ENCODE measurements at places on chromosomes 16 and 17. TPM values are rescaled to one million over a fixed set of nuclear protein-coding genes. Genes with fewer than 3 reads are reported as not detected.

Gene CIITA
- 13.7 TPM for total RNA-seq

Gene TNP2
- total RNA-seq: not detected

Gene CYB5D1
- total RNA-seq: 9.0 TPM

Gene JPH3
- not detected for total RNA-seq

Gene KRTAP4-4
- total RNA-seq: not detected

Gene FBXW10B
- 2.0 TPM for total RNA-seq

Gene TP53TG3F
- not detected for total RNA-seq

Gene FZD2
- 2.3 TPM for total RNA-seq

Gene CHST4
- 0.72 TPM for total RNA-seq

Gene ASPSCR1
- total RNA-seq: 15.7 TPM

Gene MYH11
- 206 TPM for total RNA-seq

Gene CCL17
- total RNA-seq: not detected

Measured in omental fat pad (tissue), 4 donors.